ENCODE measurements at places on chromosomes 1 and 21. TPM values are rescaled to one million over a fixed set of nuclear protein-coding genes. Genes with fewer than 3 reads are reported as not detected.

- DNase-seq: no peak
Observed at GRCh38 chr1:201933840-201934430, 12.4 kb downstream of the LMOD1 start.

GRCh38 chr1:164787834-164788231 lies 228.8 kb downstream of the PBX1 start:
- DNase-seq: no peak

GRCh38 chr1:21320410-21321108 lies 30.3 kb upstream of the ECE1 start:
- DNase-seq: peak; percentile 65

Gene ZNF648
- not detected for polyA plus RNA-seq

- DNase-seq: no peak
Observed at GRCh38 chr21:34770576-34770975, 101.8 kb downstream of the CLIC6 start.

DNA sequence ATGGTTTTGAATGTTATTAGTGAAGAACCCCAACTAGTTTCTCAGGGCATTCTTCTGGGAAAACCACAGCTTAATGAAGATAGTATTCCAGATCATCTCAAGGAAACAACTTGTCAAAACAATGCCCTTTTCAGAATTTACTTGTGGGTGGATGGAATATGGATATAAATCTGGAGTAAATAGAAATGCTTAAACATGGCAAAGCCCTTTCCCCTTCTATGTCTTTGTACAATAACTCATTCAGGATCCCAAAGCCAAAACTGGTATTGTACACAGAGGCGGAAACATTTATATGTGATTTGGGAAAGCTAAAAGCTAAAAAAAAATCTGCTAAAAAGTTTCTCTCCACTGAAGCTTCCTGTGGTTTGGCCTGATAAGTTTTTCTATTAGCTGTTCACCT lies 55.5 kb upstream of the RGS5 start:
- DNase-seq: no peak

- no peak for DNase-seq
Observed at GRCh38 chr21:41653954-41654491, 112.8 kb downstream of the RIPK4 start.

Gene SYF2
- 67.0 TPM for polyA plus RNA-seq

GRCh38 chr1:115790356-115790755 lies 21.8 kb upstream of the CASQ2 start:
- no peak for DNase-seq

Gene FMO2
- 0.23 TPM for polyA plus RNA-seq

Gene CD1B
- not detected for polyA plus RNA-seq

- DNase-seq: no peak
Observed at GRCh38 chr1:170267317-170267716, 121.6 kb downstream of the NTMT2 start.

DNA sequence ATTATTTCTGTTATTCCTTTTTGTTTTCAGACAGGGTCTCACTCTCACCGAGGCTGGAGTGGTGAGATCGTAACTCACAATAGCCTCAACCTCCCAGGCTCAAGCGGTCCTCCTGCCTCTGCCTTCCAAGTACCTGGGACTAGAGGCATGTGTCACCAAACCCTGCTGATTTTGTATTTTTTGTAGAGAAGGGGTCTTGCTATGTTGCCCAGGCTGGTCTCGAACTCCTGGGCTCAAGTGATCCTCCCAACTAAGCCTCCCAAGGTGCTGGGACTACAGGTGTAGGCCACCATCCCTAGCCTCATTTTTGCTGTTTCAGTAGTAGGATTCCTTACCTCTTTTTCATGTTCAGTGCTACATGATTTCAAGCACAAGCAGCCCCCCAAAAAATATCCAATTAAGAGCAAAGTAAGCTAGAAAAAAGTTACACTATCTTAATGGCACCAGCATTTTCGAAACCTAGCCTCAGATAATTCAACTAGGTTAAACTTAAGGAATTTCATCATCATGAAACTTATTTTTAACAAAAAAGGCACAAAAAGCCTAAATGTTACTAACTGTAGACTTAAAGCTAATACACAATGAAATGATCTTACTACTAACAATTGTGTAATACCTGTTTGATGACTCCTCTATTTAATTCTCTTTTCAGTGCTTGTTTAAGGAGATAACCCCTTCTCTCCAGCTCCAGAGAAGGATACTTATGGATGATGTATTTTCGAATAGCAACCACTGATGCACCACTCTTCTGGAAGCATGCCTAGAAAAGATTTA lies 16.6 kb downstream of the HP1BP3 start:
- no peak for DNase-seq

- DNase-seq: peak; percentile 60
Observed at GRCh38 chr1:36086529-36087232, 2.0 kb upstream of the ADPRS start.

- DNase-seq: no peak
Observed at GRCh38 chr1:85320371-85321131, 44.1 kb upstream of the BCL10 start.

DNA sequence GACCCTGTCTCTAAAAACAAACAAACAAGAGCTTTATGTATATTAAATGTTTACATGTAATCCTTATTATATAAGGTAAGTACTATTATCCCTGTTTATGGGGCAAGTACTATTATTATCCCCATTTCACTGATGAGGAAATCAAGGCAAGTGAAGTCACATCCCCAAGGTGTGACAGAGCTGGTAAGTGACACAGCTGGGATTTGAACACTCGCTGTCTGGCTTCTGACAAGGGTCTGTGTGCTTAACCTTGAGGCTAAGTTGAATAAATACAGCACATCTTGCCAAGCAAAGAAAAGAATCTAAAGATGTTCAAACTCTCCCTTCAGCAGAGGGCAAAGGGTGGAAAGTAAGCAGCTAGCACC lies 167.9 kb upstream of the IRF2BP2 start:
- DNase-seq: no peak

GRCh38 chr1:34361121-34361520 lies 184.4 kb downstream of the C1orf94 start:
- DNase-seq: no peak

- no peak for DNase-seq
Observed at GRCh38 chr1:96559181-96559580, 162.4 kb upstream of the PTBP2 start.

Gene EXTL1
- 0.39 TPM for polyA plus RNA-seq

Gene PEX11B
- 33.6 TPM for polyA plus RNA-seq

Gene SAMSN1
- 11.8 TPM for polyA plus RNA-seq

- DNase-seq: no peak
Observed at GRCh38 chr1:8846263-8846662, 28.8 kb upstream of the RERE start.

Gene GPX7
- polyA plus RNA-seq: 2.5 TPM

DNA sequence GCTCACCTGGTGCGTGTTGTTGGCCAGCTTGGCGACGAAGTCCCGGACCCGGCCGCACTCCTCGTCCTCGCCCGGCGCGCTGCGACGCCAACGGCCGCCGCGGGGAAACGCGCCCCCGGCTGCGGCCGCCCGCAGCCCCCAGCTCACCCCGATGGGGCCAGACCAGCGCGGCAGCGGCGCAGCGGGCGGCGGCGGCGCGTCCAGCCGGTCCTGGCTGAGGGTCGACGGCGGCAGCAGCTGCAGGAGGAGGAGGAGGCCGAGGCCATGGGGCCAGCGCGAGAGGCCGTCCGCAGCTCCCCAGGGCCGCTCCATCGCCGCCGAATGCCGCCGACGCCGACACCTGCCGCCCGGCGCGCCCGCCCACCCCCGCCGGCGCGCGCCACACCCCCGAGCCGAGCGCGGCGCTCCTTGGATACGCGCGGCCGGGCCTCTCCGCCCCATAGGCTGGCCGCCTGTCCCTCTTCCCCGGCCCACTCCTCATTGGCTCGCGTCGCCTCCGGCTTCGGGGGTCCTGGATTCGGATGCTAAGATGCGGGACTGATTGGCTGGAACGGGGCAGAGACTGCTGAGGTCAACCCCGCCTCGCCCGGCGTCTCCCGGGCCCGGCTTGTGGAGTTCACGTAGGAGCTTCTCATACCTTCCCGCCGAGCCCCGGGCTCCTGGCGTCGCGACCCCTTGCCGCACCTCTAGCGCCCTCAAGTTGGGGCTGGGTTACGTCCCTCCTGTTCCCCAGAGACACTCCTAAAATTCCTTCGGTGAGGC lies at the start of gene SORT1:
SORT1 (minus strand) TSS at position 338 of the 762 bp plus-strand sequence; CDS start at position 312, 26 bp downstream.
- peak; percentile 95 for DNase-seq

DNA sequence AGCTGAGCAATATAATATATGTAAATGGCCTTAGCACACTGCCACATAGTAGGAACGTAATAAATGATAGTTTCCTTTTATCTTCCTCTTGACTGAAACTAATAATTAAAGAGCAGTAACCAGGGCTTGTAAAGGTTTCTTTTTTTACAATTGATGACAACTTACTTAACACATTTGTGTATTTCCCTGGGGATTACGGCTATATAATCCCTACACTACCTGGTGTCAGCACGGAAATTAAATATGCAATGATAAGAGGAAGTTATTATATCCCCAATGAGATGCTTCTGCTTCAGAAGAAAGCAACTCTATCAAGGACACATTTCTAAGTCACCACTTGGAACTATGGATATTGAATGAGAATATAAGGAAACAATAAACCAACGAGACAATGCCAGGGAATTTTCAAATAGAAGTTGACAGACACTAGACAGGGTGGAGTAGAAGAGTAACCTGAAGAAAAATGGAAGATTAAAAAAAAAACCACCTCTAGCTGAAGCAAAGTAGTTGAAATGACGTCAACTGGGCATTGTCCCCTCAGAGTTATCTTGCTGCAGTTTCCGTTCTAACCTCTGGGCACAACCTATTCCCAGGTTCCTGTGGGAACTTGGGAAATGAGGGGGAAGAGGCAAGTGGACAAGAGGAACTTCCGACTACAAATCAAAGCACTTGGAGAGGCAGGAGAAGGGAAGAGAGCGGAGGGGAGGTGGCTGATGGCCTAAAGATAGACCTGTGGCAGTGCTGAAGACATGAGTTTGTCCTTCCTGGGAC lies 66.5 kb downstream of the PLPP3 start:
- DNase-seq: no peak

DNA sequence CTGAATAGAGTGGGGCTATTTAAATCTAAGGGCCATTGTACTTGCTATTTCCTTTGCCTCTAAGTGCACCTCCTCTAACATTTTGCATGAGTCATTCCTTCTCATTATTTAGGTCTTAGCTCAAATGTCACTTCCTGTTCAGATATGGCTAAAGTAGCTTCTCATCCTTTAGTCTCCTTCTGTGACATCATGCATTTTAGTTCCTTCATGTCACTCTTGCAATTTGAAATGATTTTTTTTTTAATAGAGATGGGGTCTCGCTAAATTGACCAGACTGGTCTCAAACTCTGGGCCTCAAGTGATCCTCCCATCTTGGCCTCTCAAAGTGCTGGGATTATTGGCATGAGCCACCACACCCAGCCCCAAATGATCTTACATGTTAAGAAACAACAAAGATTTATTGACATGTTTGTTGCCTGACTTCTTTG lies 6.6 kb downstream of the TBX19 start:
- no peak for DNase-seq

GRCh38 chr21:40972151-40972550 lies 125.2 kb upstream of the DSCAM start:
- DNase-seq: no peak

DNA sequence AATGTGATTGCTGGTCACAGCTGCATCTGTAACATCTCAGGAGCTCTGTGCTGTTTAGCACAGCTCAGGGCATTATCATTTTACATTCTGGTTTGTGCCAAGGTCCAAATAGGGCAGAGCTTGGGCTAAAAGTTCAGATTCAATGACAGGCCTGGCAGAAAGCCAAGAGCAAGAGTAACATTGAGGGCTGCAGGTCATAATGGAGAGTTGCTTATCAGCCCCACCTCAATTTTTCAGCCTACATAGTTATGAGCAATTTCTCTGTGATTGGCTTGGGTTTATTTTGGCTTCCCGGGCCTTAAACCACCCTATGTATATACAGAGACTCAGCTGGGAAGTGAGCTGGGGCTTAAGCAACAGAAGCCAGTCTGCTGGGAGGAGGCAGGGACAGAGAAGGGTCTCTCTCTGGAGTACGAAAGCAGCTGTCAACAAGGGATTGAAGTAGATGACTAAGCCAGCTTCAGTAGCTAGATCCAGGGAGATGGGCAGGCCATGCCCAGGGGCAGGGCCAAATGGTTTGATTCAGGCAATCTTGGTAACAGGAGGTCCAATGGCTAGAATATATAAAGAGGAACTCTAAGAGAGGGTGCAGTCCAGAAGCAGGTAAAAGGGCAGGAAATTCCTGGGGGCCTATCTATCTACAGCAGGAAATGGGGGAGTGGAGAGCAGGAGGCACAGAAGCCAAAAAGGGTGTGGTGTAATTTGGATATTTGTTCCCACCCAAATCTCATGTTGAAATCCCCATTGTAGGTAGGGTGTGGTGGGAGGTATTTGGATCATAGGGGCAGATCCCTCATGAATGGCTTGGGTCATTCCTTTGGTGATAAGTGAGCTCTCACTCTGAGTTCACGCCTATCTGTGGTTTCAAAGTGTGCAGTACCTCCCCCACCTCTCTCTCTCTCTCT lies 49.0 kb downstream of the BRINP2 start:
- no peak for DNase-seq

DNA sequence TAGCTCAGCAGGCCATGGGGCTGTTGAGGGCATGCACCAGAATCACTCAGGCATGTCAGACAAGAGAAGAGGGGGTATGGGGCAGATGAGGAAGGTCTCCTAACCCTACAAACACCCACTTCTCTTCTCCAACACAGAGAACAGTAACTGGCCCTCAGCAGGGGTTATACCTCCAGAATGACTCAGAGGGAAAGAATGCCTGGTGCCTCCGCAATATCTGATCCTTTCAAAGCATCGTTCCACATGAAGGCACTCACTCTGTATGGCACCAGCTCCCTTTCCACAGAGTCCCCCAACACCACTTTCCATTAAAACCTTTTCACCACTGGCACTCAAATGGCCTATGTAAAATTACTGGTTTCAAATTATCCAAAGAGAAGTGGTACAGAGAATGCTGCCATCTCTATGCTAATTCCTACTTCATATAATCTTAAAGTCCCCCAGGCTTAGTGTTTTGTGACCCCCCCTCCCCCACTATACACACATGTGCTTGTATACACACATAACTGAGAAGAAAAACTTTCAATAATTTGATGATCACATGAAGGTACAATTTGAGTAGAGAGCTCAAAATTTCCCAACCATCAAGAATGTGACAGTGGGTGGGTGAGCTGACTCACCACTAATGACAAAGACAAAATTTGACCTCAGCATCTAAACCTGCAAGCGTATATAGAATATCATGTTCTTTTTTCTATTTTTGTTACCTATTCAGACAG lies 91.5 kb downstream of the SIPA1L2 start:
- no peak for DNase-seq

Gene SAMD11
- polyA plus RNA-seq: 0.60 TPM

- DNase-seq: no peak
Observed at GRCh38 chr1:180981596-180982387, 40.9 kb downstream of the STX6 start.
